Sciatic nerve (tissue), 2 donors: ENCODE measurements at places on chromosomes 6 and 20. TPM values are rescaled to one million over a fixed set of nuclear protein-coding genes. Genes with fewer than 3 reads are reported as not detected.

DNA sequence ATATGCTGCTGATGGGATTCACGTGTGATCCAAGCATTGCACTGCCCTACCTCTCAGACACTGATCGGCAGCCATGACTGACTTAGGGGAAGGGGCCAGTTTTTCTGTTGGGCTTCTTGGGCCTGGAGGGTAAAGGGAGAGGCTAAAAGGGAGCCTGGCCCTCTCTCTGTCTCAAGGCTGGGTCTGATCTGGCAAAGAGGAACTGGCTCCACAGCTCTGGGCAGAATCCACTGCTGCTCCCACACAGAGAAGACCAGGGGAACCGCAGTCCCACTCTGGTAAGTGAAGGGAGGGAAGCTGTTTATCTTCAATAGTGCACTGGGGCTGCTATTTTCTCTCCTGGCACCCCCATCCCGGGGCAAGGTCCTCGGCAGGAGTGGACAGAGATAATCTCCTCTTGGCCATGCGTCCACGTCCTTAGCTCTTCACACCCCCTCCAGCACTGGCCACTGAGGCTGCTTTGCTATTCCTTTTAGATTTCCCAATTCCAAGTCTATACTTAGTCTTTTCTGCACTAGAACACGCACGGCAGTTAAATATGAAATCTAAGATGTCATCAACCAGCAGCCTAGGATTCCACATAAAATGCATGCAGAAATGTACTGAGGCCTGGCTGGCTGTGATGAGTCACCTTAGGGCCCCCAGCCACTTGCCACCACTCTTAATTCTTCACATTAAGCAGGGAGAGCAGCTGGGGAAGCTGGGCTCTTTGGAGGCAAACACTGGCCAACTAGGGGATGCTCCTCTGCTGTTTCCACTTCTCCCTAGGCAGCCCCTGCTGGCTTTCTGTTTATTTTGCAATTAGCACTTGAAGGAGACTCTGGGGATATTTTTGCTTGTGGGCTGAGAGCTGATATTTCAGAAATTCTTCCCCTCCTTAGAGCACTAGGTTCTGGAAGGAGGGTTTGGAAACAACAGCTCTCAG lies 87.8 kb upstream of the ARMC2 start:
- no peak for DNase-seq

GRCh38 chr20:3119044-3119443 lies 34.5 kb upstream of the AVP start:
- no peak for DNase-seq

Gene SPTLC3
- 30.1 TPM for total RNA-seq

DNA sequence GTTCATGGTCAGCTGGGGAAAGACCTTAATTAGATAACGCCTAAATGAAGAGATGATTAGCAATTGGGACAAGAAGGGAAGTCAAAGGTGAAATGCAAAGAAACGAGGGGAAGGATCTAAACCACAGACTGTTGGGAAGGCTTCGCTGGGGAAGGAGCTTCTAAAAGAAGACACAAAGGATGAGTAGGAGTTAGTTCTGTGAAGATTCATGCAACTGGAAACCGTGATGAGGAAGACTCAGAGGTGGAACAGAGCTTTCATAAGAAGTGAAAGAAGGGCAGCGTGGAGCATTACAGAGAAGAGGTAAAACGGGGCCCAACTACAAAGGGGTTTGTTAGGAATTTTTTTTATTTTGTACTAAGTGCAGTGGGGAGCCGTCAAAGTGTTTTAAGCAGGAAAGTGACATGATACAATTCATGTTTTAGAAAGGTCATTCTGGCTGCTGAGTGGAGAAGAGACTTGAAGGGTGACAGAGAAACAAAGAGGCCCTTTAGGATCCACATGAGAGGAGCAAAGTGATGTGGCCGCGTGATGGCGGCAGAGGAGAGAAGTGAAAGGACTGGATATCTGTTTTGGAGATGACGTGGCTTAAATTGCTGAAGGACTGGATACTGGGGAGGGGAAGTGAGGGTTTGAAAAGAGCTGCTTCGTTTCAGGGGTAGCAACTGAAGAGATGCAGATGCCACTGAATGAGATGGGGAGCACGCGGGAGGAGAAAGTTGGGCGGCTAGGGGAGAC lies 33.6 kb downstream of the TTI1 start:
- DNase-seq = no peak

Gene HUS1B
- total RNA-seq = 2.0 TPM

Gene BTBD9
- total RNA-seq = 22.4 TPM

Gene PPP1R16B
- 7.5 TPM for total RNA-seq

Gene SLA2
- 0.49 TPM for total RNA-seq

DNA sequence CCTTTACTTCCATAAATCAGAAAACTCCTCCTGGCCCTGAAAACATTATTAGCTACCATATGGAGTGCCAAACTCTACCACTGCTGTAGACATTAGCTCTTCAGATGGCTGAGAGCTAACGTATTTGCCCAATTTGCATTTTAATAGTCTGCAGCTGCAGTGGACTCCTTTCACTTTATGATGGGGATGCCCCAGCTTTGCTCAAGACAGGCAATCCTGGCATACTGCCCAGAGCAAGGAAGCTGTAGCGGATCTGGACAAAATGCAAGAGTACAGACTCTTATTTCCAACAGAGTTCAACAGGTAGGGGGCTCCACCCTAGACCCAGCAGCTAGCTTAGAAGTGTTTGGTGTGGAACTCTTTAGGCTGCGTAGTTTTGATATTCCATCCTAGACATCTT lies 246.7 kb downstream of the FOXC1 start:
- peak; percentile 76 for DNase-seq

DNA sequence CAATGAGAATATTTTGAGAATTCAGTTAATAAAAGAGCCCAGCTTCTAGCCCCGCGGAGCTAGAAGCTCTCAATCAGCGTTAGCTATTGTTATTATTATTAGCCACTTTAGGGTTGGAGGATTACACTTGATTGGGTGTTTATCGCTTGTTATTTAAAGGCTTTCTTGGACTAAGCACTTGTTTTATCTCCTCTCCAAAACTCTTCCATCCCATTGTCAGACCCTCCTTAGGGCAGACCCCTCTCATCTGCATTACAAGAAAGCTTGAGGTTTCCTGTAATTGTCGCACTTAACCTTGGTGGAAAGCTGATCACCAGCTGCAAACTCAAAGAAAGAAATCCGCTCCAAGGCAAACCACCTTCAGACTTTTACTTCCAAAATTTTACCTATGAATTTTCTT lies 4.8 kb downstream of the DPPA5 start:
- no peak for DNase-seq

DNA sequence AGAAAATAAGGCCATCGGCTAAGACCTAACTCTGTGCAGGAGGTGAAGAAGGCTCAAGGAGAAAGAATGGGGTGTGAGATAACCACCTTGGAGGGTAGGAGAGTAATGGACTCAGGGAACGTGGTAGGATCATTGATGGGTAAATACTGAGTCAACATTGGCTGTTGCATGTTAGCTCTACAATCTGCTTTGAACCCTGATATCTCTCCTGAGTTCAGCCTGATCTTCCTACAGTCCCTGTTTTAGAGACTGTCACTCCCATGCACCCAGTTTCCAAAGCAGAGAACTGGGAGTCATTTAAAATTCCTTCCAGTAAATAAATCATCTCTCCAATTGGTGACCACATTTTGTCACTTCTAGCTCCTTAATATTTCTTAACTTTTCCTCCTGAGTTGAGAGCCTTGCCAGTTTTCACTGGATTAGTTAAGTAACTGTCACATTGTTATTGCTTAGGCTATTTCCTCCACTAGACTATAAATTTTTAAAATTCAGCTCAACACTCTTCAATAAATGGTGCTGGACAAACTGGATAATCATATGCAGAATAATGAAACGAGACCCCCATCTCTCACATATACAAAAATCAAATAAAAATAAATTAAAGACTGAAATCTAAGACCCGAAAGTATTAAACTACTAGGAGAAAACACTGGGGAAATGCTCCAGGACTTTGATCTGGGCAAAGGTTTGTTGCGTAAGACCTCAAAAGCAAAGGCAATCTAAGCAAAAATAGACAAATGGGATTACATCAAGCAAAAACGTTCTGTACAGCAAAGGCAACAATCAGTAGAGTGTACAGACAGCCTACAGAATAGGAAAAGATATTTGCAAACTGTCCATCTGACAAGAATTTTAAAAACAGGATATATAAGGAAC lies 138.9 kb upstream of the TMEM170B start:
- no peak for DNase-seq

Gene GLP1R
- total RNA-seq = 1.6 TPM

DNA sequence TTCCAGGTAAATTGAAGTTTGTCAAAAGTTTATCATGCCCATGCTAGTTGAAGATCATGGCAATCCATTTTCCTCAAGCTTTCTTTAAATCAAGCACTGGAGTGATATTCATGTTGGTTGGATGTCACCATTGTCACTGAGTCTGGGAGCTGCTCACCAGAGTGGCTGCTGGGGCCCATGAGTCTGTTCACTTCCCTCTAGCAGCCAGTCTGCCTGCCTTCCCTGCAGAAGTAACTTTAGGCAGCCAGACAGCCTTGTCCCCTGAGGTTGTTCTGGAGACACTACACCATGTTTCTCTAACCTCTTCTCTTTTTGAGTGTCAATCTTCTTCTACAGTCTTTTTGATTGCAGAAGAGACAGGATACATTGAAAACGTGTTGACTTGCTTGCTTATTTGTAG lies 5.5 kb downstream of the SIRT5 start:
- no peak for DNase-seq

DNA sequence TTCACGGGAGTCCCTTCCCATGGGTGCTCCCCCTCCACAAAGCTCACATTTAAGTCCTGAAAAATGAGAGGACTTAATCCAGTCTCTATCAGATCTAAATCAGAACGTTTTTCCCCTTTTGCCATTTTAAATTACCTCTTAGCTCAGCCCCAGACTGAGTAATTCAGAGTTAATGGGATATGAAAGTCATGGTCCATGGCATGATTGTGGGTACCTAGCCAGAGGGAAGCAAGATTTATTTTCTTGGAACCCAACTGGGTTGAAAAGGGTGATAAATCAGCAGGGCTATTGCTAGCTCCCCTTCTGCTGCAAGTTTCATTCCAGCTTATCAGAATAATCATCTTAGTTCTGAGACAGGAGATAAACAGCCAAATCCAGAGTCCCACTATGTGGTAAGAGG lies 320.2 kb upstream of the CHD6 start:
- DNase-seq = no peak

Gene ARHGAP18
- total RNA-seq = 18.2 TPM

Gene HDGFL1
- total RNA-seq = not detected

DNA sequence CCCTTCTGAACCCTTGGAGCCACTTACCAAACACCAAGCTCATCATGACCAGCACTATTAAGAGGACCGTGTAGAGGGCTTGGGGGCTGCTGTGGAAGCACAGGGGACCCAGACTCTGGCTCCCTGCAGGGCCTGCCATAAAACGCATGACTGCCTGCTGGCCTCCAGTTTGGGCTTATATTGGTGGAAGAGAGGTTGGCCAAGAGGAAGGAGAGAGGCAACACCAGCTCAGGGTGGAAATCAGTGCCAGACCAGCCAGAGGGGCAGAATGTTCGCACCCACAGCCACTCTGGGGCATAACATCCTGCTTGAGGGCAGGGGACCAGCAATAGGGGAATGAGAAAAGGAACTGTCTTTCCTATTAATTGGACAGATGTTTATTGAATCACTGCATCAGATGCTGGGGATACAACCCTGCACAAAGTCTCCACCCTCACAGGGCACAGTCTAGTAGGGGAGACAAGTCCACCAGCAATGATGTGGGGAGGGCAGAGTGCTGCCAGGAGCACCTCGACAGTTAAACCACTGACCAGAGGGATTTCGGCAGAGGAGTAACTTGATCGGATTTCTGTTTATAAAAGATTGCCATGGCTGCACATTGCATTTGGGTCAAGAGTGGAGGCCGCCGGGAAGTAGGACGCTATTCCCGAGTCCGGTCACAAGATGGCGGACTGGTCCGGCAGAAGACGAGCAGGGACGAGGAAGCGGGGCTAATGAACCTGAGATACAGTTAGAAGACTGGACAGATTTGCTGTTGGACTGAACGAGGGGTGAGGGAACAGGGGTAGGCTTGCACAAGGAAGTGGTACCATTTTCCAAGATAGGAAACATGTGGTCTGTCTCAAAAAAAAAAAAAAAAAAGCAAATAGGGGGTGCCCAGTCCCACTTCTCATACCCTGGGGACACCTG lies at the start of gene LY6G5C:
Gene LY6G5C (minus strand): TSS at position 842 of the 909 bp plus-strand sequence. CDS start 694 bp downstream, at position 148.
- peak; percentile 90 for DNase-seq

DNA sequence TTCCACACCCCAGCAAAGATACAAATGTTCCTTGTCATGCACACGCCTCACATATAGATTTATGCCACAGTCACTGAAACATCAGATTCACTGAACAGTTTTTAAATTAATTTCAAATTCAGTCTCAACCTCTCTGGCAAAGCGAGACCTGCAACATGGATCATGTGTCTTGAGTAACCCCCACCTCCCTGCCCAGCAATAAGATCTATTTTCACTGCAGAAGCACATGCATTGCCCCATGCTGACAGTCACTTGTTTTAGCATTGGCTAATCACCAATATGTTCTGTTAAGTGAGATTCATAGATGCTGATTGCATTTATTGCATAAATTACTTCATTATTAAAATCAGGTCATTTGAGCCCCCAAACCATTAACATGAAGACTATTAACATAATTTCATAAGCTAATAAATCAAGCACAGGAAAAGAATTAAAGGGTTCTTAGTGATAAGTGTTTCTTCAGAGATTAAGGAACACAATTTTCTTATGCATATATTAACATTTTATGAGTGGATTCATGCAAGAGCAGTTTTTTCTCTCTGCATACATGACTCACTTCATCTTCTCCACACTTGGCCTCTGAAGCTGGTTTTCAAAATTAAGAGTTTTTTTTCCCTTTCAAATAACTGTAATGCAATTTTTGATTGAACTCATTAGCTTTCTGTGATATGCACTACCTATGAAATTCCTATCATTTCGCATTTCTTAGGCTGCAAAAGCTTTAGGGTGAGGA lies 173.2 kb upstream of the SOX4 start:
- DNase-seq = no peak

- no peak for DNase-seq
These were observed 101.1 kb downstream of the ATXN1 start for GRCh38 chr6:16660157-16660497.

DNA sequence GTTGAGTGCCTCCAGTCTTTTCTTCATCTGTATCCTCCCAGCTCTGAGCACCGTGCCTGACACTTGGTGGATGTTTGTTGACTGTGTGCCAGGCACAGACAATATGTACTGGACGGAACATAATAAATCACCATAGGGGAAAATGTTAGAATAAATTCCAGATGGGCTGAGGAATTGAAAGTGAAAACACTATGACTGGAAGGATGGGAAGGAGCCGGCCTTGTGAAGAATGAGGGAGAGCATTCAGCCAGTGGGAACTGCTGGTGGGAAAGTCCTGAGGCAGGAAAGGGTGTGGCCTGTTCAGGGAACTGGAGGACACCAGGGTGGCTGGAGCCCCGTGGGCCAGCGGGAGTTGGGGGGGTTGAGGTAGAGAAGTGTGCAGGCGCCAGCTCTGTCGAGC lies 75.4 kb downstream of the MTHFD1L start:
- DNase-seq = no peak

DNA sequence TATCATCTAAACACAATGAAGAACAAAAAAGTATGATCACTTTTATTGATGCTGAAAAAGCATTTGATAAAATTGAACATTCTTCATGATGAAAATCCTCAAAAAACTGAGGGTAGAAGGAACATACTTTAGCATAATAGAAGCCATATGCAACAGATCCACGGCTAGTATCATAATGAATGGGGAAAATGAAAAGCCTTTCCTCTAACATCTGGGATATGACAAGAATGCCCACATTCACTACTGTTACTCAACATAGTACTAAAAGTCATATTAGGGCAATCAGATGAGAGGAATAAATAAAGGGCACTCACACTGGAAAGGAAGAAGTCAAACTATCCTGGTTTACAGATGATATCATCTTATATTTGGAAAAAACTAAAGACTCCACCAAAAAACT lies 256.6 kb downstream of the RFPL4B start:
- no peak for DNase-seq
